ENCODE measurements at places on chromosomes 2 and 18. TPM values are rescaled to one million over a fixed set of nuclear protein-coding genes. Genes with fewer than 3 reads are reported as not detected.

The NETO1 gene
- total RNA-seq, result not detected

The SLC9A4 gene
- 1.2 TPM for total RNA-seq

The OSBPL6 gene
- 1.8 TPM for total RNA-seq

The ACMSD gene
- total RNA-seq, result not detected

GRCh38 chr2:201642086-201642578 is 1.2 kb downstream of the TMEM237 start:
- H3K4me1 ChIP-seq, result no peaks in the 10 kb centered on the region
- no peak for DNase-seq
- H3K36me3 ChIP-seq, result no peaks in the 10 kb centered on the region
- peak overlapping the region; percentile 82 for H3K4me3 ChIP-seq

GRCh38 chr2:219769090-219769910 is 141.9 kb downstream of the SLC4A3 start:
- no peak overlapping the region for H3K4me3 ChIP-seq
- no peaks in the 10 kb centered on the region for H3K36me3 ChIP-seq
- H3K27me3 ChIP-seq, result no peaks in the 10 kb centered on the region
- DNase-seq, result peak; percentile 29
- H3K27ac ChIP-seq, result no peak overlapping the region
- peaks cover 4% of the 10 kb centered on the region for H3K4me1 ChIP-seq

- no peaks in the 10 kb centered on the region for H3K36me3 ChIP-seq
- no peak for DNase-seq
- no peaks in the 10 kb centered on the region for H3K4me1 ChIP-seq
- H3K27me3 ChIP-seq, result no peaks in the 10 kb centered on the region
- no peak overlapping the region for H3K27ac ChIP-seq
- H3K4me3 ChIP-seq, result no peak overlapping the region
Observed at GRCh38 chr2:128742467-128742866, 423.8 kb upstream of the HS6ST1 start.

DNA sequence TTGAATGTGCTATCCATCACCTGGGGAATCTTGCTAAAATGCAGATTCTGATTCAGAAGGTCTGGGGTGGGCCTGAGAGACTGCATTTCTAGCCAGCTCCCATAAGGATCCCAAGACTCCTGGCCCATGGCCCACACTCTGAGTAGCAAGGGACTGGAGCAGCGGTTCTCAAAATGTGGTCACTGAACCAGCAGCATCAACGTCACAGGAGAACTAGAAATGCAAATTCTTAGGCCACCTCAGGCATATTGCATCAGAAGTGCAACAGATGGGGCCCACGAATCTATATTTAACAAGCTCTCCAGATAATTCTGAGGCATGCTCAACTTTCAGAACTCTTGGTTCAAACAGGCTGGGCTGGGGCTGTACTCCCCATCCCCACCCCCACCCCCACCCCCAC is 74.6 kb downstream of the DHRS9 start:
- no peaks in the 10 kb centered on the region for H3K27me3 ChIP-seq
- H3K4me3 ChIP-seq, result no peak overlapping the region
- H3K36me3 ChIP-seq, result no peaks in the 10 kb centered on the region

GRCh38 chr18:42548493-42548892 is 567.0 kb downstream of the RIT2 start:
- no peaks in the 10 kb centered on the region for H3K36me3 ChIP-seq
- DNase-seq, result no peak
- H3K4me1 ChIP-seq, result no peaks in the 10 kb centered on the region
- no peak overlapping the region for H3K4me3 ChIP-seq

GRCh38 chr18:55753643-55754263 is 165.8 kb upstream of the TCF4 start:
- H3K27ac ChIP-seq, result no peak overlapping the region
- no peaks in the 10 kb centered on the region for H3K36me3 ChIP-seq
- H3K27me3 ChIP-seq, result no peaks in the 10 kb centered on the region

DNA sequence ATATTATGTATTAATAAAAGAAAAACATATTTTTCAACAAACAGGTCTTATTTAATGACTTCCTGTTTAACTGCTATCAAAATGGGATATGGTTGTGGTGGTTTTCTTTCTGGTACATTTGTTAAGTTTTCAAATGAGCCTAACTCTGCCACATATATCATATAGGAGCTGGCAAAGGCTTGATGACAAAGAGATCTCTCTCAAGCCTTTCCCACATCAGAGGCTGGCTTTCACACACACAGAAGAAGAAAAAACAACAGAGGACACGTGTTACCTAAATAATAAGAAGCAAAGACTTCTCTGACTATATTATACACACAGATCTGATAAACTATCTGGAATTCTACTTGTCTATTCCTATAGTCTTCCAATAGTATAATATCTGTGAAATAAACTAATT is 46.1 kb downstream of the CFAP36 start:
- no peaks in the 10 kb centered on the region for H3K4me1 ChIP-seq
- no peaks in the 10 kb centered on the region for H3K36me3 ChIP-seq
- no peak overlapping the region for H3K4me3 ChIP-seq
- H3K27ac ChIP-seq, result no peak overlapping the region
- no peak for DNase-seq

DNA sequence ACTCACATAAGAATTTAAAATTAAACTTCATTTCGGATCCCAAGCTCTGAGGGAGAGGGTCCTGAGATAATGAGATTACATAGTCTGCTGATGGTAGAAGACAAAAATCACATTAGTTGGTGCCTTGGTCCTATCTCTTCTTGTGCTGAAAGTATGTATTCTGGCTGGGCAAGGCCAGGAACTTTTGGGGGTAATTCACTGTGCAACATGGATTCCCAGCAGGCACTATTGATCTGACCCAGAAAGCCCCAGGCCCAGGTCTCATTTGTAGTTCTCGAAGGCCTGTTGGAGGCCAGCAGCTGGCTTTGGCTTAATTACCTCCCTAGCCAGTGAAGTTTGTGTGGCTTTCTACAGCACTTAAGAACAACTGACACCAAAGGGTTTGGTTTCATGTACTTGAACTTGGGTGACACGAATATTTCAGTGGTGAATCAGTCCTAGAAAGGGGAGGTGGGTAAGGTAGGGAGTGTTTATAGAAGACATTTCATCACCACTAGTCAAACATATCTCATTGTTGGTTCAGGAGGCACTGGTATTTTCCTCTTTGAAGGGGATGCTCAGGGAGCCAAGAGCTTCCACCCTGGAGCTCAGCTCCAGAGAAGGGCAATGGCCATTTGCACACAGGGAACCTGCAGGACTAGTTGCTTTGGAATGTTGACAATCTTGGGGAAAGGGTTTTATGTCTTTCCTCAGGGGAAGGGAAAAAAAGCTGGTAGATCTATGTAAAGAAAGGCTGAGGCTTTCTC is 217.8 kb downstream of the OSR1 start:
- H3K4me3 ChIP-seq, result no peak overlapping the region
- H3K36me3 ChIP-seq, result no peaks in the 10 kb centered on the region
- no peaks in the 10 kb centered on the region for H3K4me1 ChIP-seq
- no peak for DNase-seq

DNA sequence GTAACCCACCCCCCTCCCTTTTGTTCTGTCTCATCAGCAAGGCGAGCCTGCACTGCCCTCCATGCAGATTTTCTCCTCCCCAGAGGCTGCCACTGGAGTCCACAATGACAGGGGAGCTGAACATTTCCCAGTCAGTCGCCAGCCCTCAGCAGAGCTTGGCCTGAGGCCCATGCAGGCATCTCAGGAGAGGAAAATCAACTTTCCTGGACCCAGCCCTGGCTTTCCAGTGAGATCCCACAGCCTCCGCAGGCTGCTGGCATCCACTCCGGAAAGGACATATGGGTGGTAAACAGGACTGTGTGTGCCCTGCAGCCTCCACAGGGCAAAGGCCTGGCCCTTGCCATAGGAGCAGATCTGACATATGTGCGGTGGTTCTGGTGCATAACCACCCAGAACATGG is 253.8 kb downstream of the TNS1 start:
- H3K36me3 ChIP-seq, result no peaks in the 10 kb centered on the region
- no peak overlapping the region for H3K27ac ChIP-seq
- H3K27me3 ChIP-seq, result no peaks in the 10 kb centered on the region
- DNase-seq, result no peak

DNA sequence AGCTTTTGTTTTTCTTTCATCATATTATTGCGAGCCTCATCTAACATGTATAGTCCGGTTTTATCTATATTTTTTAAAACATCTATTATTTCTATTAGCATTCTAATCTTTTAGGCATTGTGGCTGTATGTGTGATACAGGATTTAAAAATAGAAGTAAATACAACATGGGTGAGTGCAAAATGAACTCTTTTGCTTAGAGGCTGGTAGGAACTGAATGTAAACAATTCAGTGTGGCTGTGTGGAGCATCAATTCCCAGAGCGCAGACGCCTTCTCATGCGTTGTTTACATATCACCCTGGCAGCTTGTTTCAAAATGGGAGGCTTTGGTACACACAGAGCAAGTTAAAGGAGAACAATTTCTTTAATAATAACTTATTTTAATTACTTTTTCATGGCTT is 836 bp downstream of the DTNA start:
- DNase-seq, result no peak
- peak overlapping the region; percentile 81 for H3K27ac ChIP-seq
- peaks cover 5% of the 10 kb centered on the region for H3K4me1 ChIP-seq
- no peaks in the 10 kb centered on the region for H3K27me3 ChIP-seq
- H3K4me3 ChIP-seq, result peak overlapping the region; percentile 9

DNA sequence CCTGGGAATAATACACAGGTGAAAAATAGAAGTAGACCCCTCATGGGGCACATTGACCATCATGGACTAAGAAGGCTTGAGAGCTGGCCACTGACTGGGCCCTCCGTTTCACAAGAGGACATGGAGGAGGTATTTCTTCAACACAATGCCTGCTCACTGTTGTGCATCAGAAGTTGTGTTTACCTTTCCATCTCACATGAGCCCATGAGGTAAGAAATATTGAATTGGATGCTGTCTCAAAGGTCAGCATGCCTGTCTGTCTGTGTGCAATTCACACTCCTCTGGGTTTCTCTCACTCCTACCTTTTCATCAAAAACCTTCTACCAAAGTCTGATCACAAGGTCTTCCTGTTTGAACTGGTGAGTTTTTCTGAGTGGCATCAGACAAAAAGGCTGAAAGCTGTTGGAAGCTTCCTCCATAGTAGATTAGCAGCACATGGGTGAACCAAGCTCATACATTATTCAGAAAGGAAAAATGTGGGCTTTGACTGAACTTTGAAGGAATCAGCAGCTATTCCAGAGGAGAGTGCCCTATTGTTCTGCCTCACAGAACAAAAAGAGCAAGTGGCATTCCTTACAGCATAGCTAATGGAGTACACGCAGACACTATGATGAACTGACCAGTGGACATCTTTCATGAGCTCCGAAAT is 143.2 kb upstream of the RND3 start:
- DNase-seq, result no peak
- H3K4me3 ChIP-seq, result no peak overlapping the region
- H3K4me1 ChIP-seq, result no peaks in the 10 kb centered on the region
- no peaks in the 10 kb centered on the region for H3K36me3 ChIP-seq
- no peaks in the 10 kb centered on the region for H3K27me3 ChIP-seq
- H3K27ac ChIP-seq, result no peak overlapping the region

DNA sequence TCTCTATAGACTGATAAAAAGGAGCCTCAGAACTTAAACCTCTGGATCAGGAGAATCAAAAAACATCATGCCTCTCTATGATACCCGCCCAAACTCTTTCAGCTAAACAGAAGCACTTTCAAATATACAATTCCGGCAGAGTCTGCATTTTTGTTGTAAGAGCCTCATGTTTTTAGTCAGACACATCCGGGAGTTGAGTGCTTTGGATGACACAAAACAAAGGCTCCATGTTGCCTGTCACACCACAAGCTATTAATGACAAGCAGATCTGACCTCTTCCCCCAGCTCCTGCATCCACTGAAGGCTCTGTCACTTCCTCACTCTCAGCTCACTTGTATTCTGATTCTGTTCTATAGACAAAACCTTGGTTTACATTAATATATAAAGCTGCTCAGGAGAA is 33.2 kb downstream of the SLC38A11 start:
- H3K36me3 ChIP-seq, result no peaks in the 10 kb centered on the region
- no peak overlapping the region for H3K27ac ChIP-seq
- no peak overlapping the region for H3K4me3 ChIP-seq

GRCh38 chr18:75438891-75439290 is 11.4 kb upstream of the SMIM21 start:
- H3K27ac ChIP-seq, result no peak overlapping the region
- H3K4me1 ChIP-seq, result no peaks in the 10 kb centered on the region
- DNase-seq, result no peak
- H3K4me3 ChIP-seq, result no peak overlapping the region

DNA sequence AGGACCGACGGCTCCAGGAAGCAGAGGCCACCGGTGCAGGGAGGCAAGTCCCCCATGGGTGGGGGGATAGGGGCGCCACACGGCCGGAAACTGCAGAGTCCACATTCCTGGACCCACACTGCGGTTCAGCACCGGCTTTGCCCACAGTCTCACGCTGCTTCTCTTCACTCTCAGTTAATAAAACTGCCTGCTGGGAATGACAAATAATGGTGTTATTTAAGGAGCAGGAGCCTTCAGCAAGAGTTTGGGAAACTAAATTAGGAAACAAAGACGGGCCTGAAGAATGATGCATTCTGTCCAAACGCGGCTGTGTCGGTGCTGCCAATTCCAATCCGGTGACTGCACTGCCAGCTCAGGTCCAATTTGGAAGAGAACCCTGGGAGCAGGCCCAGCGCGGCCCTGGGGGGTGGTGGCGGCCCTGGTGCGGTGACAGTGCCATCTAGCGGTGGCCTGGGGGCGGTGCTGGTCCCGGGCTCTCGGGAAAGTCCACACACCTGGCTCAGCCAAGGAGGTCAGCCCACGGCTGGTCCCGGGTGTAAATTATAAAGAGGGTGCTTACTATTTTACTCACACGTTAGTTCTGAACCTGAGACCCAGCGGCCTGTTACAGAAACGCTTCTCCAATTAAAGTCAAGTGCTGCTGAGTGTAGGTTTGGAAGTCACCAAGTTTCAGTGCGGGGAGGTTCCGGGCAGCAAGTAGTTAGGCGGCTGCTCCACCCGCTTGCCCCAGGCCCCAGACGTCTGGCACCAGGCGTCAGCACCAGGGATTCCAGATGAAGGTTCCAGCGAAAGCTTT is 73.1 kb upstream of the PXDN start:
- H3K4me1 ChIP-seq, result peaks cover 6% of the 10 kb centered on the region
- H3K36me3 ChIP-seq, result no peaks in the 10 kb centered on the region
- DNase-seq, result peak; percentile 96
- peak overlapping the region; percentile 90 for H3K27ac ChIP-seq
- no peak overlapping the region for H3K4me3 ChIP-seq

All from uterus (tissue), 4 donors.